ENCODE measurements at places on chromosomes 1 and 21. TPM values are rescaled to one million over a fixed set of nuclear protein-coding genes. Genes with fewer than 3 reads are reported as not detected.

The LCE1C gene
- total RNA-seq: not detected

The SERPINC1 gene
- 0.16 TPM for total RNA-seq

The IQGAP3 gene
- 11.6 TPM for total RNA-seq

The DHX9 gene
- 171 TPM for total RNA-seq

The RNF187 gene
- 55.9 TPM for total RNA-seq

The NECAP2 gene
- total RNA-seq: 42.1 TPM

The LRRC8D gene
- total RNA-seq: 42.6 TPM

Measured in A549 treated with RU486 at 1 μM for 4 hours (cell line).